GM18507 (cell line): ENCODE measurements at places on chromosomes 2 and 18.

DNA sequence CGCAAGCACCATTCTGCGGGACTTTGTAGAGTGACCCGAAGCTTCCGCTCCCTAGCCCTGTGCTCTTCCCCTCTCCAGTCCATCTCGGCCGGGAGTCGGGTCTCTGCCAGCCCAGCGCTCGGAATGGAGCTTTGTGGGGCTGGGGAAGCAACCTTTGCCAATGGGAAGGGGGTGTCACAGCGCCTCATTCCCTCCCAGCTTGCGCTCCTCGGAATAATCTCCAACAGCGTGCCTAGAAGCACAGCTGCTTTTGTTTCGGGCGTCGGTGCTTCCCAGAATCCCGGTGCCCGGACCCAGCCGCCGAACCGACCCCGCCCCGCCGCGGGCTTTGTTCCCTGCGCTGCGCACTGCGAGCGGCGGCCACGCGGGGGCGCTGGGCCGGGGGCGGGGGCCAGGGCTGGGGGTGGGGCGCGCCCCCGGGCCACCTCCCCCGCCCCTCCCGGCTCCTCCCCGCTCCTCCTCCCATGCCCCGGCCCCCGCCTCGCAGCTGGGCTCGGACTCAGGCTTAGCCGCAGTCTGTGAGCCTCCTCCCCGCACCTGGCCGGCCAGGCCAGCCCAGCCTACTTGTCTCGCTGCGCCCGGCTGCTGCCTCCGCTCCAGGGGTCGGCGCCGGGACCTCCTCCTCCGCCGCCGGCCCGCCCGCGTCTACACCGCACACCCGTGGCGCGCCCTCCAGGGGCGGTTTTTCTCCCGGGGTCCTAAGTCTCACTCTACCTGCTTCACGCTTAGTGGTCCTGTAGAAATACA is 77.7 kb upstream of the SMAD2 start:
- peak; percentile 43 for DNase-seq

GRCh38 chr2:233434666-233435330 is 80.5 kb downstream of the DGKD start:
- DNase-seq: no peak

DNA sequence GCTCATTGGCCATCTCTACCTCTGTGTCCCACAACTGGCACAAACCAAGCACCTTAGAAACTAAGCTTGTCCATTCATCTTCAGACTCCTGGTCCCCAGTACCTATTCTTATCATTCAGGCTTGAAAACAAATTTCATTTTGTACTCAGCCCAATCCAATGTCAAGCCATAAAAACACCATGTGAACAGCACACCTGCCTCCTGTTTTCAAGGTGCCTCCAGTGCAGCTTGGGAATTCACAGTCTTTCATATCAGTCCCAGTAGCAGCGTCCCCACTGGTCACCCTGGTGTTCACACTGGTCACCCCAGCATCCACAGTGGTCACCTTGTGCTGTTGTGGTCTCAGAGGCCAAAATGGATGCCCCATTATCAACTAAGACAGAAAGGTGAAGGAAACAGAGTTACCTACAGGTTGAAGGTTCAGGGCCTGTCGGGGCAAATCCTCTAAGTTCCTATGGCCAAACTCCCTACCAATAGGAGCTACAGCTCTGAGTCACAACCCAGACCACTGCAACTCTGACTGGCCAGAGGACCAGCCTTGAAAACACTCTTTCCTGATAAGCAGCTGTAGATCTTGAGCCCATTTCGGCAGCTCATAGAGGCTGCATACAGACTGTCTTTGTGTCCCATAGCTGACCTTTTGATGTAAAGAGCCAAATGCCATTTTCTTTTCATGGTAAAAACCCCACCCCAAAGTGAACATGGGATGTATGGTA is 259.5 kb upstream of the RAB12 start:
- no peak for DNase-seq

DNA sequence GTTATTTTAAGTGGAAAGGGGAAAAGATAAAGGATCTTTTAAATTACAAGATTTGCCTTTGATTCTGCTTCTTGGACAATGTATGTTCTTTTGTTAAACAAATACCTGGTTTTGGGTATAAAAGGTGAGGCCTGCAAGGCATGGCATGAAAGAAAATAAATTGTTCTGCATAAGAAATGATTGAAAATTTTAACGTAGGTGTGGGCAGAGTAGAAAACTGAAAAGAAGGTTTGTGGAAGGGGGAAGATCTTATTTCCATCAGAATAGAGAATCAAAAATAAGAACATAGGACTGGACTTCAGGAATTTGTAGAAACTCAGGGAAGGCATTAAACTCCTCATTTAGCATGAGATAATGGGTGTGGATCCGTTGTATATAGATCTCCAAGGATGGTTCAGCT is 153.1 kb downstream of the SETBP1 start:
- no peak for DNase-seq

- DNase-seq: peak; percentile 28
Measured at GRCh38 chr18:64037812-64038414, 68.0 kb downstream of the SERPINB8 start.

DNA sequence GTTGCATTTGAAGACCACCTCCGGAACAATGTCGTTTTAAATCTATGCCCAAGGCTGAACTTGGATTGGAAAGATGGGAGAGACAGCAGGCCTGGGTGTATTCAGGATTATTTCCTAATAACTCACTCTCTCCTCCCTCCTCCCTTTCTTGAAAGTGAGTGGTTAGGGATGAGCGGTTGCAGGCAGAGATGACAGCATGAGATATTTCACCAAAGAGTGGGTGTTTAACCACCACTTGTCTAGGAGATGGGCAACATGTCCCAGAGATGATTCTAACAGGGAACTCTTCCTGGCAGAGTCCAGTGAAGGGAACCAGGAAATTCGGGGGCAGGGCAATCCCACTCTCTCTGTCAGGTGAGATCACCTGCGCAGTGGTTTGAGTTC is 123.2 kb downstream of the KCTD1 start:
- DNase-seq: no peak

DNA sequence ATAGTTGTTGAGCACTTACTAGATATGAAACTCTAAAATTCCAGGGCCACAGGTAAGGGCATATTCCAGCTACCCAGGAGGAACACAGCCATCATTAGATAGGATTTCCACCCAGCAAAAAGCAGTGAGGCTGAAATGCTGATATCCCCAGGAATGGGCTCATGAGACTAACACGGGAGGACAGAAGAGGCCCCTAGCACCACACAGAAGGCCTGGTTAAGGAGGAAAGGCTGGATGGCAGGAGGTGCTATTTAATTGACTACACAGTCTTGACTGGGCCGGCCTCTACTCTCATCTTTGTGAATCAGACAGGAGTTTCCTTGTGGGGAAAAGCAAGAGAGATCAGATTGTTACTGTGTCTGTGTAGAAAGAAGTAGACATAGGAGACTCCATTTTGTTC is 61.7 kb downstream of the MRPL35 start:
- no peak for DNase-seq

- peak; percentile 14 for DNase-seq
Measured at GRCh38 chr18:24514439-24514838, 54.0 kb downstream of the HRH4 start.
